ENCODE measurements at places on chromosomes 4 and X.

- no peaks in the 10 kb centered on the region for H3K36me3 ChIP-seq
- no peak overlapping the region for H3K4me3 ChIP-seq
- H3K27me3 ChIP-seq, result no peaks in the 10 kb centered on the region
- DNase-seq, result no peak
- H3K4me1 ChIP-seq, result peaks cover 6% of the 10 kb centered on the region
These were observed 41.9 kb downstream of the WWC2 start for GRCh38 chr4:183140911-183141320.

GRCh38 chrX:2632533-2633504 is 58.3 kb upstream of the CD99 start:
- no peak for DNase-seq
- H3K27me3 ChIP-seq, result no peaks in the 10 kb centered on the region
- H3K36me3 ChIP-seq, result no peaks in the 10 kb centered on the region

DNA sequence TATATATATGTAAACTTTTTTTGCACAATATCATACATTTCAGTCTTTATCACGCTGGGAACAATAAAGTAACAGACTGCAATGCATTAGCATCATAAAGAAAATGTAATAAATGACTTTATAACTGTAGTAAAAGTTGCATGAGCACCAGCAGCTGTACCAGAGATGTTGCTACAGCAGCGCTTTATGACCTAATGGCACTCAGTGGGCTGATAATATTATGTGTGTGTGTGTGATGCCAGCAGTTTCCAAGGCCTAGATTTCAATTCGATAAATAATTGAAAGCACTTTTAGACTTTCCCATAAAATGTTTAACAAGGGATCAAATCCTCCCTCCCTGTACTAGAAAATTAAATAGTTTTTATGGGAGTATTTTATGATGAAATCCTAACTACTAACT is 367.6 kb upstream of the AGA start:
- H3K4me1 ChIP-seq, result no peaks in the 10 kb centered on the region
- DNase-seq, result no peak
- no peaks in the 10 kb centered on the region for H3K36me3 ChIP-seq
- no peak overlapping the region for H3K4me3 ChIP-seq

DNA sequence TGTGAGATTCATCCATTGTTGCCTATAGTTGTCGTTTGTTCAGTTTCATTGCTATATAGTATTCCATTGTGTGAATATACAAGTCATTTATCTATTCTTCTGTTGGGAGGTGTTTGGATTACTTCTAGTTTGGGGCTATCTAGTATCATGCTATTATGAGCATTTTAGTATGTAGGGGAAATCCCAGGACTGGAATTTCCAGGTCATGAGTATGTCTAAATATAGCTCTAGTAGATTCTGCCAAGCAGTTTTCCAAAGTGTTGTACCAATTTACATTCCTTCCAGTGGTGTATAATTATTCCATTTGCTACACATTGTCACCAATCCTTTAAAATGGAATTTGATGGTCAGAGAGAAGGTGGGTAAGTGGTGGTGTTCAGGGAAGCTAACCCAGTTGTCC is 30.1 kb downstream of the EGFL6 start:
- DNase-seq, result no peak
- no peaks in the 10 kb centered on the region for H3K27me3 ChIP-seq
- H3K4me1 ChIP-seq, result no peaks in the 10 kb centered on the region
- no peak overlapping the region for H3K4me3 ChIP-seq
- H3K27ac ChIP-seq, result no peak overlapping the region

GRCh38 chr4:37976507-37976906 is 16.3 kb downstream of the PTTG2 start:
- no peaks in the 10 kb centered on the region for H3K36me3 ChIP-seq
- peak overlapping the region; percentile 55 for H3K4me3 ChIP-seq
- H3K27ac ChIP-seq, result peak overlapping the region; percentile 63
- no peaks in the 10 kb centered on the region for H3K27me3 ChIP-seq
- peaks cover 5% of the 10 kb centered on the region for H3K4me1 ChIP-seq

GRCh38 chr4:64935469-64936001 is 526.3 kb upstream of the TECRL start:
- H3K27me3 ChIP-seq, result no peaks in the 10 kb centered on the region
- no peak overlapping the region for H3K4me3 ChIP-seq
- no peak overlapping the region for H3K27ac ChIP-seq
- no peaks in the 10 kb centered on the region for H3K4me1 ChIP-seq
- no peaks in the 10 kb centered on the region for H3K36me3 ChIP-seq
- no peak for DNase-seq

- H3K36me3 ChIP-seq, result no peaks in the 10 kb centered on the region
- no peak overlapping the region for H3K27ac ChIP-seq
- no peak overlapping the region for H3K4me3 ChIP-seq
- no peak for DNase-seq
- no peaks in the 10 kb centered on the region for H3K4me1 ChIP-seq
These were observed 34.5 kb downstream of the GALNTL6 start for GRCh38 chr4:171847751-171848150.

GRCh38 chrX:135463937-135464336 is 42.2 kb downstream of the SMIM10L2A start:
- H3K36me3 ChIP-seq, result no peaks in the 10 kb centered on the region
- no peak overlapping the region for H3K27ac ChIP-seq
- no peak for DNase-seq
- no peaks in the 10 kb centered on the region for H3K27me3 ChIP-seq
- H3K4me3 ChIP-seq, result no peak overlapping the region
- no peaks in the 10 kb centered on the region for H3K4me1 ChIP-seq

DNA sequence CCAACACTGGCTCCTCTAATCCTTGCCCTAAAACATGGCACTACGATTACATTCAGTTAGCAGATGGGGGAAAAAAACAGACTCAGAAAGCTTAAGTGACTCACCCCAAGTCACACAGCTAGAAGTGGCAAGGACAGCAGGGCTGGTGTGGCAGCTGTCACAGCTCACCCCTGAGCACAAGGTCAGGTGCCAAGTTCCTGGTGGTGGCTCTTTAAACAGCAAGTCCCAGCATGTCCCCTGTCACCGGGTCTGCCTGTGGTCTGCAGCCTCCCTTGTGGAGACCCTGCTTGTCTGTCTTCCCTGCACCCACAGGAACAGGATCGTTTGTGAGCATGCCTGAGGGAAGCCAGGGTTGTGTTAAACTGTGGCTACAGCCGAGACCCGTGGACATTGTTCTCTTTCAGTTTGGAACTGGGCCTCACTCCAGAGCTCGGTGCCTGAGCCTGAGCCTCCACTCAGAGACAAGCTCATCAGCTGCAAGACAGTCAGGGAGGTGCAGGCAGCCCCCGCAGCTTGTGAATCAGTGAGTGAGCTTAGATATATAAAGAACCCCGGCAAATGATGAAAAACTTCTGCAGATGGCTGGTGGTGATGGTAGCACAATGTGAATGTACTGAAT is 260.8 kb downstream of the BCOR start:
- H3K27me3 ChIP-seq, result no peaks in the 10 kb centered on the region
- H3K36me3 ChIP-seq, result no peaks in the 10 kb centered on the region
- no peak overlapping the region for H3K27ac ChIP-seq
- no peak overlapping the region for H3K4me3 ChIP-seq

GRCh38 chr4:179124419-179124818 is 1682.2 kb upstream of the AGA start:
- no peak overlapping the region for H3K4me3 ChIP-seq
- no peaks in the 10 kb centered on the region for H3K4me1 ChIP-seq
- DNase-seq, result no peak
- no peaks in the 10 kb centered on the region for H3K27me3 ChIP-seq
- H3K36me3 ChIP-seq, result no peaks in the 10 kb centered on the region

DNA sequence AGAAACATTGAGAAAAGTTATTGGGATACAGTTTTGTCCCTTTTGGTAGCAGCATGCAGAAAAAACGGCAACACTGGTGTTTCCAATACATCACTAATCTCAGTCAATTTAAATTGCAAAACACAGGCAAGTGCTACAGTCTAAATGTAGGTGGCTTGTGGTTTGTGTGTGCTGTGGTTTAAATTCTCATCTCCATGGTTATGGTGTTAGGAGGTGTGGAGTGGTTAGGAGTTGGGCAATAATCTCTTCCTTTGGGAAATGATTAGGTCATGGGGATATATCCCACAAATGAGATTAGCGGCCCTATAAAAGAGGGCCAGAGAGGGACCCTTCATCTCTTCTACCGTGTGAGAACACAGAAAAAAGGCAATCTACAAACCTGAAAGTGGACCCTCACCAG is 1344.3 kb downstream of the ADGRL3 start:
- DNase-seq, result no peak
- H3K27me3 ChIP-seq, result no peaks in the 10 kb centered on the region
- H3K36me3 ChIP-seq, result no peaks in the 10 kb centered on the region
- no peak overlapping the region for H3K27ac ChIP-seq
- H3K4me3 ChIP-seq, result no peak overlapping the region

DNA sequence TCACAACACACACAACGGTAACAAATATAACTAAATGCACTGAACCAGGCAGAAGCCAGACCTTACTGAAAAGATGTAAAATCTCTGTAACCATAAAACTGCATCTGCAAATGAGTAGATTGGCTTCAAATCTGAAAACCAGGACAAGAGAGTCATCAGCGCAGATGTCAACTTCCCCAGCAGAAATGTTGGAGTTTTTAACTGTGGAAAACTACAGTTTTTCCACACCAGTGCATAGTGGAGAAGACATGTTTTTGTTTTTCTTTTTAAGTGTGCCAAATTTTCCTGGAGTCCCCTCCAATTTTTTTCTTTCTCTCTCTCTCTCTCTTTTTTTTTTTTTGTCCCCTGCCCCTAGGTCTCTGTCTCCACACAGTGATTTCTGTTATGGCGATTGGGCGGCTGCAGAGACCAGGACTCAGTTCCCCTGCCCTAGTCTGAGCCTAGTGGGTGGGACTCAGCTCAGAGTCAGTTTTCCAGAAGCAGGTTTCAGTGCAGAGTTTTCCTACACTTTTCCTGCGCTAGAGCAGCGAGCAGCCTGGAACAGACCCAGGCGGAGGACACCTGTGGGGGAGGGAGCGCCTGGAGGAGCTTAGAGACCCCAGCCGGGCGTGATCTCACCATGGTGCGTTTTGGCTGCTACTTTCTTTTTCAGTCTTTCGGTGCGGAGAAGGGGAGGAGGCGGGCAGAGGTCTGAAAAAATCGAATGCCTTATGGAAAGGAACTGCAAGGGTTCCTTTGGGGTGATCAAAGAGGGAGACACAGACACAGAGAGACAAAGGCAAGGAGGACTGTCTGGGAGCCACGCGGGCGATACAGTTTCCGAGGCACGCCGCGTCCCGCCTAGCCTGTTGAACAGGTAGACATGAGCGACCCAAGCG is at the start of gene GUCY1A1:
Gene GUCY1A1 (plus strand): TSS at position 505 of the 878 bp plus-strand sequence. CDS start 30,020 bp downstream, outside the sequence.
- H3K36me3 ChIP-seq, result no peaks in the 10 kb centered on the region
- no peaks in the 10 kb centered on the region for H3K27me3 ChIP-seq
- DNase-seq, result peak; percentile 22
- peak within 1 kb of the TSS; percentile 55 for H3K4me3 ChIP-seq
- H3K27ac ChIP-seq, result peak within 1 kb of the TSS; percentile 33

DNA sequence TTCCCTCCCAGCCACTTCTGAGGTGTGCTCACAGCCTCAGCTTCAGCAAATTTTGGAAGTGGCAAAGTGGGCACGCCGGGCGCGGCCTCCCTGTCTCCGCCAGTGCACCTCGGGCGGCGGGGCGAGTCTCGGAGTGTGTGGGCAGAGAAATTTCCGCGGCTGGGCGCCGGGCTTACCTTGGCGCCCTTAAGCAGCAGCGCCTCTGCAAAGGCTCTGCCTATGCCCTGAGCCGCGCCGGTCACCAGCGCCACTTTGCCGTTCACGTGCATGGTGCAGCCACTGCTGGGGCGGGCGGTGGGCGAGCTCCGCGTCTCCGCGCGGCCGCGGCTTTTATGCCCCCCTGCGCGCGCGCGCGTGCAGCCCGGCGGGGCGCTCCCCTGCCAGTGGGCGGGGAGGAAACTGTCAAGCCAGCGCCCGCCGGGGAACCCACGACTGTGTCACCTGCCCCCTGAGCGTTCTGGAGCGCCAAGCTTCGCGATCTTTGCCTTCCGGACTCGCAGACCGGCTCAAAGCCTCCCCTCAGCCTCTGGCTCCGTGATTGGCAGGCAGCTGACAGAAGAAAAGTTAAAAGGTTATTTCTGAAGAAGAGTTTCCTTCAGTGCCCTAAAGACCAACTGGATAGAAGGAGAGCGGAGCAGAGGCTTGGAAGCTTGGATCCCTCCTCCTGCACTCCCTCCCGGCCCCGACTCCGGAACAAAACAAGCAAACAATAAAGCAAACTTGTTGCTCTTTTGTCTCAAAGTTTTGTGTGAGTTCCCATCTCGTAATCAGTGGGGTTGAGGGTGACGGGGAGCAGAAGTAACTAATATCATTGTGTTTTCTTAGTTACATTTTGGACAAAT is at the start of gene HPGD:
Gene HPGD (minus strand): TSS at position 306 of the 842 bp plus-strand sequence. CDS start 37 bp downstream, at position 269.
- DNase-seq, result no peak
- H3K27ac ChIP-seq, result no peak within 1 kb of the TSS
- H3K36me3 ChIP-seq, result no peaks in the 10 kb centered on the region
- no peaks in the 10 kb centered on the region for H3K27me3 ChIP-seq
- peak within 1 kb of the TSS; percentile 58 for H3K4me3 ChIP-seq

GRCh38 chrX:14491689-14492088 is 37.6 kb upstream of the GLRA2 start:
- no peak overlapping the region for H3K4me3 ChIP-seq
- H3K27ac ChIP-seq, result no peak overlapping the region
- H3K27me3 ChIP-seq, result no peaks in the 10 kb centered on the region
- no peaks in the 10 kb centered on the region for H3K4me1 ChIP-seq

DNA sequence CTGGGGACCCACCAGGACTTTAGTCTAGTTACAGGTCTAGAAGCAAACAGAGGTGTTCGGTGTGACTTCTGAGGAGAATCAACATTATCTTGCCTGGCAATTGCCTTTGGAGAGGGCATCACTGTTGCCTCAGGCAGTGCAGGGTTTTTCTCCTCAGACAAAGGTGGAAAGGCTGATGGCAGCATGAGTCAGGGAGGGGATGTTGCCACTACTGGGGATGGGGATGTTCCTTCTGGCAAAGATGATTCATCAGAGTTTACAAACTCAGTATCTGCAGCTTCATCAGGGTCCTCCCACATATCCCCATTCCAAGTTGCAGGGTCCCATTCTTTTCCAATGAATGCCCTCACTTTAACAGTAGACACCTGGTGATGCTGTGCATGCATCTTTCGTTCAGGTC is 91.3 kb upstream of the GALNTL6 start:
- no peak overlapping the region for H3K4me3 ChIP-seq
- H3K27ac ChIP-seq, result no peak overlapping the region
- DNase-seq, result no peak
- H3K27me3 ChIP-seq, result no peaks in the 10 kb centered on the region
- H3K36me3 ChIP-seq, result no peaks in the 10 kb centered on the region

GRCh38 chr4:97477974-97478373 is 665.3 kb downstream of the STPG2 start:
- no peaks in the 10 kb centered on the region for H3K27me3 ChIP-seq
- H3K4me3 ChIP-seq, result no peak overlapping the region
- no peaks in the 10 kb centered on the region for H3K36me3 ChIP-seq
- DNase-seq, result no peak

- no peaks in the 10 kb centered on the region for H3K27me3 ChIP-seq
- peak; percentile 40 for DNase-seq
- no peak overlapping the region for H3K27ac ChIP-seq
- no peak overlapping the region for H3K4me3 ChIP-seq
- no peaks in the 10 kb centered on the region for H3K36me3 ChIP-seq
These were observed 6.3 kb downstream of the CA5B start for GRCh38 chrX:15744181-15744867.

- no peak overlapping the region for H3K27ac ChIP-seq
- no peak overlapping the region for H3K4me3 ChIP-seq
- H3K36me3 ChIP-seq, result no peaks in the 10 kb centered on the region
- H3K27me3 ChIP-seq, result no peaks in the 10 kb centered on the region
- no peaks in the 10 kb centered on the region for H3K4me1 ChIP-seq
These were observed 16.0 kb downstream of the SCLT1 start for GRCh38 chr4:129077326-129077725.

- no peak for DNase-seq
- no peaks in the 10 kb centered on the region for H3K36me3 ChIP-seq
- H3K4me3 ChIP-seq, result no peak overlapping the region
- no peaks in the 10 kb centered on the region for H3K27me3 ChIP-seq
- H3K4me1 ChIP-seq, result no peaks in the 10 kb centered on the region
- H3K27ac ChIP-seq, result no peak overlapping the region
These were observed 60.7 kb downstream of the WFS1 start for GRCh38 chr4:6330384-6330767.

Measured in ovary (tissue), 10 donors.